ENCODE measurements at places on chromosomes 2 and 18.

GRCh38 chr2:53442783-53443182 is 324.8 kb upstream of the CHAC2 start:
- DNase-seq: no peak

- no peak for DNase-seq
Observed at GRCh38 chr2:103743195-103743594, 981.4 kb downstream of the TMEM182 start.

GRCh38 chr2:197216361-197216979 is 94.1 kb downstream of the ANKRD44 start:
- DNase-seq: no peak

GRCh38 chr18:56799756-56800155 is 148.6 kb downstream of the WDR7 start:
- DNase-seq: no peak

DNA sequence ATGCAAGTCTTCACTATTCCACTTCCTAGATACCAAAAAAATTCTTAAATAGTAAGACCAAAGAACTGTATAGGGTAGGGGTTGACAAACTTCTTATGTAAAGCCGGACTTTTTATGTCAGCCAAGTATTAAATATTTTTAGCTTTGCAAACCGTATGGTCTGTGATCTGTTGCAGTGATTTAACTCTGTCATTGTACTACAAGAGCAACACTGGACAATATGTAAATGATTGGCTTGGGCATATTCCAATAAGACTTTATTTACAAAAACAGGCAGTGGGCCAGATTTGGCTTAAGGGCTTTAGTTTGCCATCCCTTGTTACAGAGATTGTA is 48.0 kb downstream of the MGAT5 start:
- no peak for DNase-seq

GRCh38 chr18:41587976-41588375 is 367.1 kb upstream of the PIK3C3 start:
- DNase-seq: no peak

DNA sequence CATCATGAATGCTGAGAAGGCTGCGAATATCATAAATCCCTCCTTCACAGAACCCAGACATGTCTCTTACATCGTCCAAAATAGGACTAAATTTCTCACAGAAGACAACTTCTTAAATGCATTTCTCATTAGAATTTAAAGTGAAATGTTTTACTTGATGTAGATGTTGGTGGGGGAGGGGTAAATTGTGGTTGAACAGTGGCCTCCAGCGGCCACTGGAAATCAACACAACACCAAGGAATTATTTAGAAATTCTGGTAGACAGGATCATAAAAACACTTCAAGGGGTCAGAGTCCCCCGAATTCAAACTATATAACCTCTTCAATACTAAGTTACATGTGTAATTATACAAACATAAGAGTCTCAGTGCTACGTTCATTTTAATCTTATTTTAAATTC is 135.9 kb downstream of the ABCA12 start:
- DNase-seq: no peak

DNA sequence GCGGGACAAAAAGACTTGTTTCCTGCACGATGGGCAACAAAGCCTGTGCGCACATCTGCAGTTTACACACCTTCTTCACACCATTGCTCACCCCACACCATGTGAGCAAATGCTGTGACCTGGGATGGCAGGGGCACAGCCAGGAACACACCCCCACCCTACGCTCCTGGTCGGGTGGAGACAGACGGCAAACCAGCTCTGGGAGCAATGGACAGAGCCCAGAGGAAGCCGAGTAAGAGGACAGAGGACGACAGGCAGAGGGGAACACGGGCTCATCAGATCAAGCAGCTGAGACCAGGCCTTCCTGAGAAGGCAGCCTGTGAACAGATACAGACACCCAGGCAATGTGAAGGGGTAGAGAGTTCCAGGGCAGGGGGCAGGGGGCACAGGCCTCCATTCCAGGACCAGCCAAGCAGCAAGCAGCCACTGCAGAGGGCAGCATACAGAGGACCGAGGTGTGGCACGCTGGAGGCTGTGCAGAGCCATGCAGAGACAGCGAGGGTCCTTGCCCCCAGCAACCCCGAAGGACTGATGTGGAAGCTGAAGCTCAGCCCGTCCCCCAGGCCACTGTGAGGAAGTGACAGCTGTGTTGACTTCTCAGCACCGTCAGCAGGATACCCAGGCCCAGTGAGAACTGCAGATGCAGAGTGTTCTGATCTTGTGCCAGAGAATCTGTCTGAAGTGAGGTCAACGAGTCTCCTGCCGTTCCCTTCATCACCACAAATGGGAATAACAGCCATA is 46.2 kb downstream of the PARD6G start:
- no peak for DNase-seq

GRCh38 chr2:172955587-172955986 is 120.1 kb upstream of the MAP3K20 start:
- no peak for DNase-seq

DNA sequence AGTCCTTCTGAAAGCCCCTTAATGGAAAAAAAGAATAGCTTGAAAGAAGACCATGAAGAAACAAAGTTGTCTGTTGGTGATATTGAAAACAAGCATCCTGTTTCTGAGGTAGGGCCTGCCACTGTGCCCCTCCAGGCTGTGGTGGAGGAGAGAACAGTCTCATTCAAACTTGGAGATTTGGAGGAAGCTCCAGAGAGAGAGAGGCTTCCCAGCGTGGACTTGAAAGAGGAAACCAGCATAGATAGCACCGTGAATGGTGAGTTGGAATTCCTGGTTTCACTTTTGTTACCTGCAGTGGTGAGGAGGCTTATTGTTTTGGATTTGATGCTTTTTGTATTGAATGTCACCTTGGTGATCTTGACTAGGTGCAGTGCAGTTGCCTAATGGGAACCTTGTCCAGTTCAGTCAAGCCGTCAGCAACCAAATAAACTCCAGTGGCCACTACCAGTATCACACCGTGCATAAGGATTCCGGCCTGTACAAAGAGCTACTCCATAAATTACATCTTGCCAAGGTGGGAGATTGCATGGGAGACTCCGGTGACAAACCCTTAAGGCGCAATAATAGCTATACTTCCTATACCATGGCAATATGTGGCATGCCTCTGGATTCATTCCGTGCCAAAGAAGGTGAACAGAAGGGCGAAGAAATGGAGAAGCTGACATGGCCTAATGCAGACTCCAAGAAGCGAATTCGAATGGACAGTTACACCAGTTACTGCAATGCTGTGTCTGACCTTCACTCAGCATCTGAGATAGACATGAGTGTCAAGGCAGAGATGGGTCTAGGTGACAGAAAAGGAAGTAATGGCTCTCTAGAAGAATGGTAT is 13.3 kb downstream of the SLC20A1 start:
- no peak for DNase-seq

DNA sequence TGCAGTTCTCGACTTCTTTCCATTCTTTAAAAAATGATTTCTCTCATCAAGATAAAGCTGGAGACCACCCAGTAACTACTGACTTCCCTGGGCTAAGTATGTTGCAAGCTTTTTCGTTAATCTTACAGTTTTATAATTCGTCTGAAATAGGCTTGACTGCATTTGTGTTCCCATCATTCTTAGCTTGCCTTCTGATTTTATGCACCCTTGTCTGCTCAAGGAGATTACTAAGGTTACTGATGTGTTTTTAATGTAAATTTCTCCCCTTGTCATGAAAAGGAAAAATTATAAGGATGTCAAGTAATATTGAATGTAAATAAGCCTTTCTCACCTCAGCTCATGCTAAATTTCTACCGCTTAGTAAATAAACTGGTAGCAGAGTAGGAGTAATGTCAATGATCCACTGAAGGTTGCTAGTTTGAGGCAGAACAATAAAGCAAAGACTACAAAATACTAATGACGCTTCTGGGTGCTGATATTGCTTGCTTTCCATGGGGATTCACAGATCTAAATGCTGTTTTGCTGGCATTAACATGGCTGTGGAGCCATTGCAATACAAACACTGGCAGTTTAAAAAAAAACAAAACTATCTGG is 91.9 kb upstream of the CDH20 start:
- DNase-seq: no peak

GRCh38 chr2:102880731-102881130 is 118.9 kb downstream of the TMEM182 start:
- no peak for DNase-seq

GRCh38 chr2:27495840-27496356 is 741 bp upstream of the GCKR start:
- no peak for DNase-seq

DNA sequence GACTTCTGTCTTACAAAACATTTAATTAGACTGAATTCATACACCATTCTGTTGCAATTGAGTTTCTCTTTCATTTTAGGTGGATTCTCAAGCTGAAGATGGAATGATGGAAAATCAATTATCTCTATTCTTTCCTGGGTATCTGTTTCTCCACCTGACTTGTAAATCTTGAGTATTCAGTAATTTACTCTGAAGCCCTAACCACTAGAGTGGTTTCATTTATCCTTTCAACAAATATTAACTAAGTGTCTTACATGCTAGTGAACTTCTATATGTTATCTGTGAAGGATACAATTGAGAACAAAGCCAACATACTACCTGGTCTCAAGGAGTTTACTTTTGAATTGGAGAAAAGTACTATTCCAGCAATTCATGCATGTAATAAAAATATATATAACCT is 94.1 kb upstream of the ZNF804A start:
- DNase-seq: no peak

DNA sequence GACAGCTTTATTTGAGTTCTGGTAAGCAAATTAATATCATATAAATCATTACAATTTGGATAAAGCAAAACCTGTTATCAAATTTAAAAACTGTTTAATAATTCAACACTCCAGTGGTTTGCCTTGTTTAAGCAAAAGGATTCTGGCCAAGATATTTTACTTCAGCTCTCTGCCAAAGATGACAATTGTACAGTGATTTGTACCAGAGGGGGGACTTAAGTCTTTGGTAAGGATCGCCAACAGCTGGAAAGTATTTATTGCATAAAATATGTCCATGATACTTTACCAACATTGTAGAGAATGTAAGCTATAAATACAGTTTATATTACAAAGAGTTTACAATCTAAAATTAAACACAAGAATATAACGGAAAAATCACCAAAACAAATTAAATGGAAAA is 13.8 kb downstream of the PREPL start:
- DNase-seq: no peak

GRCh38 chr2:27996156-27996922 is 105.8 kb downstream of the BABAM2 start:
- DNase-seq: no peak

DNA sequence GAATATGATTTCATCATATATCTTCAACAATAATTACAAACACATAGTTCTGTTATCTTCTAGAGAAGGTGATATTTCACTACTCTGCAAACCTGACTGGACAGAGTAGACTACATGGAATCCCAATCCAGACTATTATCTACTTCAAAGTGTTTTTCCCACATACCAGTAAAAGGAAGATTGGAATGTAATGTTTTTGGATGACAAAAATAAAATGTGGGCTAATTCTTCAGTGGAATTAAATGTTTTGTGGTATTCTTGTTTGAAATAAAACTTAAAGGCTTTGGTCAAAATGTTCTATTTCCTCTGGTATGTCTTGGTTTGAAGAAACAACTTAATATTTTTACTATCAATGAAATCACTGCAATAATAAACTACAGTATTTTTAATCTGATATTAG is 22.1 kb downstream of the COL5A2 start:
- no peak for DNase-seq

- no peak for DNase-seq
Observed at GRCh38 chr2:85215081-85215447, 81.9 kb downstream of the TCF7L1 start.

GRCh38 chr2:67400560-67401485 is 3.7 kb downstream of the ETAA1 start:
- no peak for DNase-seq

DNA sequence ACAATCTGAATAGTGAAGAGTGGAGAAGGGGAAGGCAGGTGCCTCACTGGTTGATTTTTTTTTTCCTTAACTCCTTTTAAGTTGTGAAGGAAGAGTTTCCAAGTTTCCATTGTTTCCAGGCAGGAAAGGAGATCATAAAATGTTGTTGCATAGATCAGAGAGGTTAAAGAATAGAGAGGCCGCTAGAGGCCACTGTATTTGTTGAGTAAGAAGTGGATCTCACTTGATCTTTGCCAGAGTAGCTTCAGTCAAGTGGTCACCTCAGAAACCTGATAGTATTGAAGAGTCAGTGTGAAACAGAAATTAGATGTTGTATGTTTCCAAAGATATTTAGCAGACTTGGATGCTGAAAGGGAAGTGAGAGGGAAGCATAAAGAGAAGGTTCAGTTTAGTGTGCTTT is 17.6 kb downstream of the CTNNA2 start:
- DNase-seq: no peak

DNA sequence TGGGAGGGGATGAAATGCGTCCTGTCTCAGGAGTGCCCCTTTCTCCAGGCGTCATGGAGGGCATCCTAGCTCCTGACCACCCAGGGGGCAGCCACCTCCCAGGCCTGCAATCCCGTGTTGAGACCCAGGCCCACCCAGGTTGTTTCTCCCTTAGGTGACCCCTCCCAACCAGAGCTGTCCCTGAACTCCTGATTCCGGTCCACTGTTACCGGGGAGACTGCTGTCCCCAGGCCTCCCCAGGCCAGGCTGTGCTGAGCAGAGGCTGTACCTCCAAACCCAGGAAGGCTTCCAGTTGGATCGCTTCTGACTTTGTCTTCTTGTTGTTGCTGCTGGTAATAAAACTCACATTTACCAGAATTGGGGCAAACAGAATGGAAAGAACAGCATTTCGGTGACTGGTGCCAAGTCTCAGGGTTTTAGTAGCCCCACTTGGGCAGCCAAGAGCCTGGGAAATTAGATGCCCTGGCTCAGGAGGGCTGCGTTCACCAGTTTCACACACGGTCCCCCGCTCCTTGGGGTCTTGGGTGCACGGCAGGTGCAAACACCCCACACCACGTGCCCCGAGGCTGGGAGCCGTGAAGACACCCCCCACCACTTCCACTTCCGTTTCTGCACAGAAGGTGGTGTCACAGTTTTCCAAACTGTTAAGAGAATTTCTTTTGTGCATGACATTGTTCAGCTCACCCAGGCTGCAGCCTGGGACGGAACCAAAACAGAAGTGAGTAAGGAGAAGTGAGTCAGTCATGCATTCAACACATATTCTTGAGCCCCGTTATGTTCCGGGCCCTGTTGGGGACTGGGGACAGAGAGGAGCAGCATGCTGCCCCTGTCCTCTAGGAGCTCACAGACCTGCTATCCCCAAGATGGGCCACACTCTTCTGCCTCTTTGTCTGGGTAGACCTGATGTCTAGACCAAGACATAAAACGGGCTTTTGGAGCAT is 29.4 kb downstream of the ITM2C start:
- no peak for DNase-seq

- no peak for DNase-seq
Observed at GRCh38 chr2:24076849-24077534, 866 bp upstream of the SF3B6 start.

DNA sequence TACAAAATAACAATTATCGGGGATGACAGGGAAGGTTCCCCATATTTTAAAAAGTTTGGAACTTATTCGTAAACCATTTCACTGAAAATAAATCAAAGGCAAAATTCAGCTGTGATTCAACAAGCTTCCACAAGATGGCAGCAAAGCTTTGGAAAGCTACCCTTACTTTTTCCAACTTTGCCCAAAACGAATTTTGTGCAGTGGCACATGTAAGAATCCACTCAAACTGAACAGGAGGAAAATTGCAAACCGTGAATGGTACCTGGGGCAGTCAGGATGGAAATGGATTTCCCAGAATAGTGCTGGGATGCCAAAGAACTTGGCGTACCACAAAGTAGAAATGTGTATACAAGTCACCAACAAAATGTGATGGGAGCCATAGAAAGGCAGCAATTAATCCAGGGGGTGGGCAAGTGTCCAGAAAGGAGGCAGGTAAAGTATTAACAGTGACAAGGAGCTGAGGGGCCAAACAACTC is 10.7 kb downstream of the RPL31 start:
- peak; percentile 52 for DNase-seq

GRCh38 chr2:169984145-169984544 is 156.9 kb downstream of the UBR3 start:
- no peak for DNase-seq

- no peak for DNase-seq
Observed at GRCh38 chr2:236574424-236575145, 5.0 kb downstream of the ACKR3 start.

All from liver (tissue), 10 donors.